NCI-H2029 (cell line): ENCODE measurements at places on chromosomes 11 and 22.

- no peak for DNase-seq
Measured at GRCh38 chr11:33532720-33533385, 167.8 kb downstream of the C11orf91 start.

GRCh38 chr11:112881461-112881860 is 79.8 kb upstream of the NCAM1 start:
- DNase-seq: peak; percentile 81

DNA sequence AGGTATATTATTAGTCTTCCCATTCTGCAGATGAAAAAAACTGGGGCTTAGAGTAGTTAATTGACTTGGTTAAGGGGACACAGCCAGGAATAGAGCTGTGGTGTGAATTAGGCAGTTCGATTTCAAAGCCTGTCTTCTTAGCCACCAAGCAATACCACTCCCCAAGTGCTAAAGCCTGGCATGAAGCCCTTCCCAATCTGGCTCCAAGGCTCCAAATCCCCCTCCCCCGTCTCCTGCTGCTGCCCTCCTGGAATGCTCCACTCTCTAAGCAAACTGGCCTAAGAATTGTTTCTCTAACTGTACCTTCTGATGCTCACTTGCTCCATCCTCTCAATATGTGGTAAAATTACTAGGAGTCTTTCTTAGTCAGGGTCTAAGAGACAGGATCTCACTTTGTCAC is 18.6 kb downstream of the ASCC2 start:
- DNase-seq: no peak

DNA sequence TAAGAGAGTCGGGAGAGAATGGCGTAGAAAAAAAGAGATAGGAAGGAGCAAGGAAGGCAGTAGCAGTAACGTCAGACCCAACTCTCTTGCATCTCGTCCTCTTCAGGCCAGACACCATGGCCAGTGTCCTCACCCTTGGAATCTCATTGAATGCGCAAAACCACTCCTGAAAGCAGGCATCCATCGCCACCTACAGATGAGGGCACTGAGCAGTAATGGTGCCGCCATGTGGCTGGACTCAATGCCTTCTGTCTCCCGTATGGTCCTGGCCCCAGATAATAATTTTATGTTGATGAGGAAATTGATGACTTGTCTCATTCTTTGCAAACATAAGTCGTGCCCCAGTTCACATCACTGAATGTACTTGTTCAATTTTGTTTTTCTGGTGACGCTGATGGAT is 17.8 kb upstream of the ALX4 start:
- DNase-seq: no peak

GRCh38 chr22:44406341-44407170 is 91.5 kb downstream of the RTL6 start:
- no peak for DNase-seq

DNA sequence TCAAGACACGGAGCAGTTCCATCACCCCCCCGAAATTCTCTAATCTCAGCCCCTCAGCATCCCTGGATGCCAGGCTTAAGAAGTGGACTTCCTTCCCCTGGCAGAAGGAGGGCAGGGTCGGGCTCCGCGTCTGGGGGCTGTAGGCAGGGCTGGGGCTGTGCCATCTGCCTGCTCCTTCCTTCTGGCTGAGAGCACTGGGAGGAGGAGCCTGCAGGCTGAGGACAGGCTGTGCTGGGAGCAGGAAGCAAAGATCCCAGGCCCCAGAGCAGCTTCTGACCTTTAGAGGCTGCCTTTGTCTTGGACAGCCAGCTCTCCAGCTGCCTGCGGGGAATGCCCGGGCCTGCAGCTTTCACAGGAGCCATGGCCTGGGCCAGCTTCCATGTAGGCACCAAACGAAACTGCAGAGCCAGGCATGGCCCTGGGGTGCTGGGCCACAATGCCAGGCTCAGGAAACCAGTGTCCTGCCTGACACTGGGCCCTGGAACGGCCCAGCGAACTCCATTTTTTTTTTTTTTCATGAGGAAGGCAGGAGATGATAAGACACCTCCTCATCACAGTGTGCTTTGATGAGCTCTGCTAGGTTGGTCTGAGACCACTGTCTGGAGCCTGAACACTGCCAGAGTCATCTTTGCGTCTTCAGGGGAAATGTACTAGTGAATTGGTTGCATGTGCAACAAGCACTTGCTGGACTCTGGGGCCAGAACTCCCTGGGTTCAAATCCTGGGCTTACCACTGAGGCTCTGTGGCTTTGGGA is 67.9 kb downstream of the MCM5 start:
- DNase-seq: peak; percentile 40

- DNase-seq: no peak
Measured at GRCh38 chr11:33451364-33451763, 194.2 kb downstream of the HIPK3 start.

DNA sequence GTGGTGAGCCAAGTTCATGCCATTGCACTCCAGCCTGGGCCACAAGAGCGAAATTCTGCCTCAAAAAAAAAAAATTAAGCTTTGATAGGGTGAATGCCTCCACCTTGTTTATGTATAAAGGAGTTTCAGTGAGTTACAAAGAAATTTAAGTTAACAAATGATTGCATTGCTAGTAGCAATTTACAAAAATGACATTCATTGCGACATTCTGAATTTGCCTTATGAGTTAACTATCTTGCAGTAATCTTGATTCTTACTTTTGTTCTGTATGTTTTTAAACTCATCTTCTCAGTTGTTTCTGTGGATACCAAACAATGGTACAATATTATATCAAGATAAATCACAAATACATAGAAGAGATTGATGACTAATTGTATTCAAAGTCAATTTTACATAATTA is 207.0 kb downstream of the DDX10 start:
- DNase-seq: no peak

DNA sequence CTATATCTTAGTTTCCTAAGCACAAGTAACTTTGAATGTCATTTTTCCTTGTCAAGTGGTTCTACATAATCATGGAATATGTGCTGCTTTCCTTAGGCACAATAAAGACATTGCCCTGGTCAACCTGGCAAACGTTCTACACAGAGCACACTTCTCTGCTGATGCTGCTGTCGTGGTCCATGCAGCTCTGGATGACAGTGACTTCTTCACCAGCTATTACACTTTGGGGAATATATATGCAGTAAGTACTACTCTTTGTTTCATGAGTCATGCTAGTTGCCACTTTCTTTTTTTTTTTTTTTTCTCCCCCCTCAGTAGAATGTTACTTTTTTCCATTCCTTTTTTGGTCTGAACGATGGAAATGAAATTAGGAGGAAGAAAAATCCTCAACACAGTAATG is 38.5 kb downstream of the TTC17 start:
- no peak for DNase-seq

DNA sequence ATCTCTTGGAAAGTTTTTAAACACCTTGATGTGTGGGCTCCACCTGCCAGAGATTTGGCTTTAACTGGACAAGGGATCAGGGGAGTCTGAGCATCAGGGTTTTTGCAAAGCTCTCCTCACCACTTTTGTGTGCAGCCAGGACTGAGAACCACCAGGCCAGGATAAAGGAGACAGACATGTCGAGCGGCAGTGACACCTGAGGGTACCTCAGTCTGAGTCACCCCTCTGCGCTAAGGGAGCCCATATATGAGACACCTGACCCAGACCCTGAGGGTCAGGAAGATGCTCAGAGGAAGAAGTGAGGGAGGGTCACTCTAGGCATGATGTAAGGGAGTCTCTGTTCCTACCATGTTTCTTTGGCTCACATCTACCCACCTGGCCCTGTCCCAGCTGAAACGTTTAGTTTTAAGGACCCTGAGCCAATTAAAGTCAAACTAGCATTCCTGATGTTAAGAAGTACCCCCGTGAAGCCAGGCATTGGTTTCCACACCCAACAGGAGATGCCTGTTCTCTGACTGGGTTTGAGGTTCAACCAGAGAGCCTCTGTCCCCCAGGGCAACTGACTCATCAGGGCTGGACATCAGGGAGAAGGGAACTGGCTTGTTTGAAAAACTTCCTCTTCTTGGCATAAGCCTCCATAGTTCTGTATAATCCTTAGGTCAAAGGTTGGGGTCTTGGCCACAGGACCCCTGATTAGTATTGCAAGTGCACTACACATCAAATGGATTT is 72.4 kb upstream of the BIRC3 start:
- no peak for DNase-seq

DNA sequence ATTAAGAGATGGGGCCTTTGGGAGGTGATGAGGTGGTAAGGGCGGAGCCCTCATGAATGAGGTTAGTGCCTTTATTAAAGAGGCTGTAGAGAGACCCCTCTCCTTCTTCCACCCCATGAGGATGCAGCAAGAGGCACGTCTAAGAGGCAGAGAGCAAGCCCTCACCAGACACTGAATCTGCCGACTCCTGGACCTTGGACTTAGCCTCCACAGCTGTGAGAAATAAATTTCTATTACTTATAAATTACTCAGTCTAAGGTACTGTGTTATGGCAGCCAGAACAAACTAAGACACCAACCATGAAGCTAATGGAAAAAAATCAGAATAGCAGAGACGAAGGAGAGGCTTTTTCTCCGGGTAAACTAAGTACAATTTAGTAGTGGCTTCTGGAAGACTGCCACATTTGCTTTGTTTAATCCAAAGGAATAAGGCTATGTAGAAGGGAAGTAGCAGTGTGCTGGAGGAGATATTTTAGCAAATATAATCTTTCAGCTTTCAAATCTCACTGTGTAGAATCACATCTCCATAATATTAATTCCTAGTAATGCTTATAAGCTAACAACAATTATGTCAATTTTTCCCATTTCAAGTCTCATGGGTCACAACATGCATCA is 12.3 kb upstream of the SIK2 start:
- no peak for DNase-seq
